Occipital lobe (tissue), 3 donors: ENCODE measurements at places on chromosomes 13 and 19. TPM values are rescaled to one million over a fixed set of nuclear protein-coding genes. Genes with fewer than 3 reads are reported as not detected.

Gene IL27RA
- total RNA-seq: 7.0 TPM

Gene GPR4
- 0.16 TPM for total RNA-seq

Gene ADAMTSL5
- not detected for total RNA-seq

Gene BEST2
- total RNA-seq: 0.16 TPM

Gene PEG3
- 62.5 TPM for total RNA-seq

Gene ZNF665
- 5.8 TPM for total RNA-seq

Gene CRLF1
- 0.94 TPM for total RNA-seq

Gene CASP14
- not detected for total RNA-seq

Gene ZNF415
- 24.3 TPM for total RNA-seq

Gene SH2D3A
- not detected for total RNA-seq

Gene FGF22
- total RNA-seq: 0.62 TPM

Gene FFAR3
- not detected for total RNA-seq

Gene PABPC3
- not detected for total RNA-seq

Gene LAIR1
- 1.1 TPM for total RNA-seq

Gene COX7A1
- 3.9 TPM for total RNA-seq

Gene SHISA7
- total RNA-seq: 4.2 TPM

Gene CRB3
- not detected for total RNA-seq

Gene ZNF865
- total RNA-seq: 1.2 TPM

Gene CCDC8
- total RNA-seq: 4.7 TPM

Gene DOCK6
- total RNA-seq: 1.7 TPM

Gene SF3A2
- total RNA-seq: 26.4 TPM

Gene RXFP2
- total RNA-seq: not detected

Gene CLC
- total RNA-seq: not detected

Gene NLRP4
- under 0.01 TPM for total RNA-seq

Gene FGF14
- total RNA-seq: 69.1 TPM

Gene ZNF443
- 13.9 TPM for total RNA-seq

Gene ZNF837
- total RNA-seq: 0.94 TPM
